ENCODE measurements at places on chromosomes 16 and 17. TPM values are rescaled to one million over a fixed set of nuclear protein-coding genes. Genes with fewer than 3 reads are reported as not detected.
A peak's percentile ranks its signal among the peaks of the same experiment; 100 is the strongest.

The ABCA8 gene
- 0.44 TPM for total RNA-seq

The PITPNM3 gene
- total RNA-seq = 4.2 TPM

The NACA2 gene
- total RNA-seq = not detected

The SLC5A10 gene
- not detected for total RNA-seq

- no peak overlapping the region for H3K4me3 ChIP-seq
- H3K4me1 ChIP-seq = no peaks in the 10 kb centered on the region
- no peak overlapping the region for H3K27ac ChIP-seq
- peaks cover 47% of the 10 kb centered on the region for H3K36me3 ChIP-seq
- no peak for DNase-seq
These were observed 17.7 kb downstream of the ATP6V0A1 start for GRCh38 chr17:42476411-42476810.

- no peak overlapping the region for H3K27ac ChIP-seq
- no peaks in the 10 kb centered on the region for H3K27me3 ChIP-seq
- peaks cover 9% of the 10 kb centered on the region for H3K4me1 ChIP-seq
These were observed 22.3 kb downstream of the RTN4RL1 start for GRCh38 chr17:2002767-2003329.

DNA sequence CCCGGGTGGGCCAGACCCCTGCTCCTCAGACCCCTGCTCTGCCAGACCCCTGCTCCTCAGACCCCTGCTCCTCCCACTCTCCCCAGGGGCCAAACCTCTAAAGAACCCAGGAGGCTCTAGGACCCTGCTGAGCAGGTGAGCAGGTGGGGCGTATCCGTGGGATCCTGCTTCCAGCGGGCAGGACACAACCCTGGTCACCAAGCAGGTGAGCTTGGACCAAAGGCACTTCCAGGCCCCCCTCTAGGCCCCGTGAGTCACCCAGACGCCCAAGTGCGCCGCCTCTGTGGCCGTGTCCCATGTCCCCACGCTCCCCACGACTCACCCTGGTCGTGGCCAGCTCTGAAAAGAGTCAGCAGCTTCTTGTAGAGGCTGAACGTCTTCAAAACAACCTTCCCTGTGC, 5.0 kb downstream of the CYBC1 start:
- H3K27me3 ChIP-seq = no peaks in the 10 kb centered on the region
- peaks cover 4% of the 10 kb centered on the region for H3K4me1 ChIP-seq
- no peak for DNase-seq
- H3K27ac ChIP-seq = peak overlapping the region; percentile 12

- no peaks in the 10 kb centered on the region for H3K4me1 ChIP-seq
- H3K27me3 ChIP-seq = no peaks in the 10 kb centered on the region
- no peak overlapping the region for H3K4me3 ChIP-seq
- no peaks in the 10 kb centered on the region for H3K36me3 ChIP-seq
These were observed 20.4 kb upstream of the CIBAR2 start for GRCh38 chr16:85132456-85133289.

- peaks cover 6% of the 10 kb centered on the region for H3K4me1 ChIP-seq
- H3K36me3 ChIP-seq = no peaks in the 10 kb centered on the region
- H3K27me3 ChIP-seq = no peaks in the 10 kb centered on the region
- no peak overlapping the region for H3K27ac ChIP-seq
- H3K4me3 ChIP-seq = no peak overlapping the region
These were observed 24.7 kb downstream of the KDM8 start for GRCh38 chr16:27228045-27228444.

DNA sequence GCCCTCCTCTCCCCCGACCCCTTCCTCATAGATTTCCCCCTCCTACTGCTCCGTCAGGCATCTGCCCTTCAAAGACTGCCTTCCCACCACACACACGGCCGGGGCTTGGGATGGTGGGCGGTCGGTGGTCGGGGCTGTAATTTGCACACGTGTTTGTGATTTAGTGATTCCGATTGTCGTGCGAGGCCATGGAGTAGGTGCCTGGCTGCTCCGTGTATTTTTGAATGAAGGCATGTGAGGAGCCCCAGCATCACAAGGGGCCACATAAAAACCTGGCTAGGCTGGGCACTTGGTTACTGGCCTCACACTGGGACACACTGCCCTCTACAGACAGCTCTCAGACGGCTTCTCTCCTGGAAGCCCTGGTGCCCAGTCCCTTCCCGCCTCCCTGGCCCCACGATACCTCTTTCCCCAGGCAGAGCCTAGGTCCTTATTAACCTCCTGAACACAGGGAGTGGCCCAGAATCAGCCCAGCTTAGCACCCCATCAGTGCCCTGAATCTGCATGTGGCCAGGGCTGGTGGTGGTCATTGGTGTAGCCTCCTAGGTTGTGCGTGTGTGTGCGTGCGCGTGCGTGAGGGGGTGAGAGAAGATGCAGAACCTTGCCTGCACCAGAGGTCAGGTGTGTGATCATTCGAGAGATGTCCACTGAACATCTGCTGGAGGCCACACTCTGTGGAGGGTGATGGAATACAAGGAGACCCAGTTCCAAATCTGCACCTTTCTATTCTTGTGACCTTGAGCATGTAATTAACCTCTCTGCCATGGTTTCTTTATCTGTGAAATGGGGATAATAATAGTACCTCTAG, 1.3 kb upstream of the SOCS1 start:
- H3K27me3 ChIP-seq = no peaks in the 10 kb centered on the region
- peaks cover 25% of the 10 kb centered on the region for H3K4me1 ChIP-seq
- no peak overlapping the region for H3K27ac ChIP-seq
- H3K4me3 ChIP-seq = peak overlapping the region; percentile 70
- no peaks in the 10 kb centered on the region for H3K36me3 ChIP-seq

DNA sequence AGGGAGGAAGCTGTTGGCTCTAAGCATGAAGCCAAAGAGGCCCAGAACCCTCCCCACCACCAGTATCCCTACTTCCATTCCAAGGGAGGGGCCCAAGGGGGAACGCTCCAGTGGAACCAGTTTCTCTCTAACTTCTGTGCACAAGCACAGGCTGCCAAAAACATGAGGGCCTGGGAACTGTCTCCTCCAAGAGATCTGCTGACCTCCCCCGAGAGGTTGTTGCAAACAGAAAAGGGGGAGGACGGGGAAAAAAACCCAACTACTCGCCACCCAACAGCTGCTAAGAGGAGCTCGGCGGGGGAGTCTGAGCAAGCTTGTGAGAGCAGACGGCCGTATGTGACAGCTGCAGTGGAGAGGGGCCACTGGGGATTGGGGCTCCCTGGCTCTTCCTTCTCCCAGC, 15.7 kb upstream of the SLC35B1 start:
- H3K4me1 ChIP-seq = no peaks in the 10 kb centered on the region
- no peak overlapping the region for H3K27ac ChIP-seq
- H3K36me3 ChIP-seq = no peaks in the 10 kb centered on the region
- no peak overlapping the region for H3K4me3 ChIP-seq
- H3K27me3 ChIP-seq = no peaks in the 10 kb centered on the region
